Central memory CD8-positive, alpha-beta T cell (primary cell): ENCODE measurements at places on chromosomes 12 and 14.
A peak's percentile ranks its signal among the peaks of the same experiment; 100 is the strongest.

DNA sequence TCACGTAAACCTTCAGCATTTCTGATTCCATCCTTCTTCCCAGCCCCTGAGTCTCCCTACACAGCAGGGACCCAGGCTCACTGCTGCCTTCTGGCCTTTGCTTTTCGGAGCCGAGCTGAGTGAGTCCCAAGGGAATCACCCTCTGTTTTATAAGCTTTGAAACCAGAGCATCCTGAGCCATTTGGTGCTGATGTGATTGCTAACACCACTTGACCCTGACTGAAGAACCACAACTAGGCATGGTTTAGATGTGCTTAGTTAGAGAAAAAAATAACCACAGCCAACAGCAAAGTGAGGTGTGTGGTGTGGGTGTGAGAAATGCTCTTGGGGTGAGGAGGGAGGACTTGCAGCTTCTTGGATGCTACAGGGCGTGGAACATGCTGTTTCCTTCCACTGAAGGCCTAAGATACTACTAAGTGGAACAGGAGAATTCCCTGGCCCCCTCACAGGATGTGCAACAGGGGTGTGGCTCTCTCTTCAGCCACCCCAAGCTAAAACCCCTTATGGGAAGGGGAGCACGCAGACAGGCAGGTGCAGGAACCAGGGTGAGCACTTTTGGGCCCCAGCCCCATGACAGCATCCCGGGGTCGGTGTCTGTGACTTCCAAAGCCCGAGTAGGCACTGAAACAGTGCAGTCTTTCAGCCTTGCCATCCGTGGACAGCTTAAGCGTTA, at the start of gene TC2N:
Gene TC2N (minus strand): TSS at position 221 of the 673 bp plus-strand sequence. CDS start 53,767 bp downstream, outside the sequence.
- peak; percentile 67 for DNase-seq

- no peak for DNase-seq
Observed at GRCh38 chr12:10614056-10614370, 604 bp upstream of the MAGOHB start.

DNA sequence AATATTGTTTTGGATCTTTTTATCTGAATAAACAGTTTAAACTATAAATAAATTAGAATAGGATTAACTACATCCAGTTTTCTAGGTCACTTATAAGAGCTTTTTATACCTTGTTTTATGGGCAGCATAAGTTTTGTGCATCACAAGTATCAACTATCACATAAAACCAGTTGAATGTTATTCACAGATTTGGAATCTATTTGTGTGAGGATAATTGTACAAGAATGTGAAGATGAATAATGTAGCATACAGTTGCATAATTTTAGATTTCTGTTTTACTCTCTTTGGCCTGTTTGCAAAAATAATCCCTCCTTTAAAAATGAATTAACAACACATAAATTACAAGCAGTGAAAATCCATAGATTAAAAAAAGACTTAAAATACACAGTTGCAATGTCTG, 88.8 kb downstream of the SCFD1 start:
- DNase-seq, result no peak

- no peak for DNase-seq
Observed at GRCh38 chr12:118188690-118189371, 52.9 kb downstream of the PEBP1 start.

GRCh38 chr14:33786091-33786825, 164.6 kb downstream of the EGLN3 start:
- no peak for DNase-seq

- no peak for DNase-seq
Observed at GRCh38 chr12:130775953-130776856, 60.1 kb upstream of the RIMBP2 start.

DNA sequence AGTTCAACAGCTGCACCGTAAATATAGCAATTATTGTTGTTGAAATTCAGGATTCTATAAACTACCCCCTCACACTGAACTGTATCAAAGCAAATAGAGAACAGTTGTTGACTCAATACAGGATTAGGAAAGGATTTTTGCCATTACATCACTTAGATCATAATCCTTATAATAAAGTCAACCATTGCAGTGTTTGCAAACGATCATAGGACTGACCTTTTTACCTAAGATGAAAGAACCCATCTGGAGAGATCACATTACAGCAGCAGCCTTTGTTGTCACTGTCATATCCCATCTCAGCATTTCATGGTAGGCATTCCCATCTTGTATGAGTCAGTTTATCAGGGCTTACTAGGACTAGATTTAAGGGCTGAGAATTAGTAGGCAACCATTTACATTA, 96.1 kb downstream of the IPO8 start:
- DNase-seq, result no peak

DNA sequence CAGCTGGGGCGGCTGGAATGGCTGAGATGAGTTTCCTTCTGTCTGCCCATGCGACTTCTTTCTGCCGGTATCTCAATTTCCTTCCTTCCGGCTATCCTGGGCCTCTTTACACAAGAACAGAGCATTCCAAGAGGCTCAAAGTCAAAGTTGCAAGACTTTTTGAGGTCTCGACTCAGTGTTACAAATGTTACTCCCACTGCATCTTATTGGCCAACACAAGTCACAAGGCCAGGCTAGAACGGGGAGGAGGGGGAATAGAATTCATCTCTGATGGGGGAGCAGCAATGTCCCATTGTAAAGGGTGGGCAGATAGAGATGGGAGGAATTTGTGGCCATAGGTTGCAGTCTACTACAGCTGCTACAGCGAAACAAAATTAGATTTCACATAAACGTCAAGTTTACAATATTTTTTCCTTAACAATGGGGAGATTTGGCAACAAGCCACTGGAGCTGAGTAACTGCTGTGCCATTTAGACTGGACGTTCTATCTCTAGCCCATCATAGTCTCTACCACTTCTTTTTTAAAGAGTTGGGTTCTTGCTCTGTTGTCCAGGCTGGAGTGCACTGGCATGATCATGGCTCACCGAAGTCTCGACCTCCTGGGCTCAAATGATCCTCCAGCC, 9.5 kb upstream of the NYNRIN start:
- no peak for DNase-seq

DNA sequence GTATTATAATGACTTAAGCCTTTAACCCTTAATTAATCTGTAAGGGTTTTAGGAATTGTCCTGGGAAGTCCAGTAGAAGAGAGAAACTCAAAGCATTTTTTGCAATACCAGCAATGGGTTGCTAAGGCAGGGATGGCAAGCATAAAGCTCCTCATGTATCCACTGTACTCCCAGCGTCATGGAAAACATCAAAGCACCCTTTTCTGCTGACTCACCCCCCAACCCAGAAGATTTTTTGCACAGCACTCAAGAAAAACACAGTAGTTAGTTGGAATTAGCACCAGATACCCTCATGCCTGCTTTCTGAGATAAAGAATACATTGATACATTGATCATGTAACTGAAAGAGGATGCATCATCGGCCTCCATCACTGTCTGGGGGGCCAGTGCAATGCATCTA, 199.1 kb upstream of the CNOT2 start:
- DNase-seq, result no peak

GRCh38 chr12:45273717-45274271, 57.9 kb downstream of the ANO6 start:
- no peak for DNase-seq

DNA sequence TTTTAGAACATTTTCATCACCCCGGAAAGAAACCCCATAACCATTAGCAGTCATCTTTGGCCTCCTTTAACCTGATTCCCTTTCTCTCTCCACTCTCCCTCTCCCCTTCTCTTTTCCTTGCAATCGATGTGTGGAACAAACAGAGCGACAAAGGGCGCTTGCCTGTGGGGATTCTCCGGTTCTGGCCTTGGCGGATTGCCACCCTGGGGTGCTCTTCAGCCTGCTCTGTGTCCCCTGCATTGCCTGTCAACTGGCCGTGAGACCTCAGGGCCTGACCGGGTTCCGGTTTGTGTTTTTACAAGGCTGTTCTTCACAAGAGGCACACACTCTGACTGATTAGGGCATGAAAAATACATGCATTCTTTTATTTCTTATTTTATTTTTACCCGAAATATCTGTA, 27.8 kb downstream of the LRTM2 start:
- no peak for DNase-seq

- DNase-seq, result no peak
Observed at GRCh38 chr12:14776236-14776961, 26.9 kb downstream of the WBP11 start.

DNA sequence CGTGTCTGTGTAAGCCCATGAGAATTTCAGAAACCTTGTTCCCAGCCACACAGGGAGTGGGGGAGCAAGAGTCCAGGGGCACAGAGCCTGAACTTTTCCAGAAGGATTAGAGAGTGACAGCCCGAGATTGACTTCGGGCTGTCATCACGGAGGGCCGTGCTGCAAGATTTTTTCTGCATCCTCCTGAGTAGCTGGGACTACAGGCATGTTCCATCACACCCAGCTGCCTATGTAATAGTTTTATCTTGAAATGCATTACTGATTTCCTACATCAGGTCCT, 14.4 kb downstream of the EVL start:
- no peak for DNase-seq

- DNase-seq, result no peak
Observed at GRCh38 chr12:109069307-109070271, 17.2 kb downstream of the USP30 start.

GRCh38 chr12:91964501-91964900, 181.1 kb downstream of the BTG1 start:
- no peak for DNase-seq

- DNase-seq, result no peak
Observed at GRCh38 chr12:25276199-25276937, 25.6 kb upstream of the KRAS start.

DNA sequence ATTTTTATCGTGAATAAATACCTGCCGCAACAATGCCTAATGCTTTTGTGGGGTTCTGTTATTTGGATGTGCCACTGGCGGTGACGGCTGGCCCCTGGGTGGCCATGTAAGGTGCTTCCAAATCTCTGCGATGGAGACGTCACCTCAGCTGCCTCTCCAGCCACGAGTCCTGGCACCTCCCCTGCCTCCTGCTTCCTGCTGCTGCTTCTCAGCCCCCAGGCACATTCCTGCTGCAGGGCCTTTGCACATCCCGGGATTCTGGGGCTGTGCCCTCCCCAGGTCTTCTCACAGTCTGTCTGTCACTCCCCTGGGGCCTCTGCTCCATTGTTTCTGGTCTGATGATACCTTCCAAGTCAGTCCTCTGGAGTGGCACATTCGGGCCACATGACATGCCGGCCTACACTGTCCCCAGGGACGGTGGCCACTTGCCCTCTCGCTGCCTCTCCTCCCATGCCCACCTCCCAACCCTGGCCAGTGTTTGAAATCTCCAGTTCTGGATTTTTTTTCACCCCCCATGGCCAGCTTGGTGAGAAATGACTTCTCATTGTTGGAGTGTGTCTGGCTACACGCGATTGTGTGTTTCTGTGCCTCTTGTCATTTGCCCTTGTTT, 151.8 kb downstream of the KIF26A start:
- no peak for DNase-seq

- no peak for DNase-seq
Observed at GRCh38 chr12:90546511-90546910, 408.5 kb downstream of the CCER1 start.

DNA sequence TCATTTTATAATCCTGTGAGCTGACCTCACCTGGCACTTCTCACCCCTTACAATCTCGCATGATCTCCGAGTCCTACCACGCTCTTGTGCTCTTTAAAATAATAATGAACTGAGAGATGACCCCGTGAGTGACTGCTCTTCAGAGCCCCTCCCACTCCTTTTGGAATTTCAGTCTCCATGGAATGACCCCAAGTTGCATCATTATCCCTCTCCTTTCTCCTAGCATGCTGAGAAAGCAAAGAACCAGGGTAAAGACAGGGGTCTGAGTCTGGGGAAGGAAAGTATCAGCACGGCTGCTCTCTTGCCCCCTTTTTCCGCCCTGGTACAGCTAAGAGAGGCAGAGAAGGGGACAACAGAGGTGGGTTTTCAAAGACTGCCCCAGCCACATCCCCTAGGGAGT, 178.3 kb upstream of the PLEKHA5 start:
- DNase-seq, result no peak

GRCh38 chr14:100774164-100774537, 47.5 kb downstream of the DLK1 start:
- DNase-seq, result no peak

DNA sequence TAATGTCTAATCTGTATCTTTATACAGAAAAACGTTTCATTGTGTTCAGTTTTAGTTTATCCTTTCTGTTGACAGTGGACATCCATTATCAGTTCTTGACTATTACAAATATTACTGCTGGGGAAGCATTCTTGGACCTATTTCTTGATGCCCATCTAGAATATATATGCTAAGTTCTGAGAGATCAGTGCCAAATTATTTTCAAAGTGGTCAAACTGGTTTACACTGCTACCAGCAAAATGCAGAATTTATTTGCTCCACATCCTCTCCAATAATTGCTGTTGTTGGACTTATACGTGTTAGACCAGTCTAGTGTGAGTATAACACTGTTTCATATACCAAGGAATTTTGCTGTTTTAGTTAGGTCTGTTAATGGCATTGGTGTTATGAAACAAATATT, 85.5 kb upstream of the TRAF3 start:
- DNase-seq, result no peak

DNA sequence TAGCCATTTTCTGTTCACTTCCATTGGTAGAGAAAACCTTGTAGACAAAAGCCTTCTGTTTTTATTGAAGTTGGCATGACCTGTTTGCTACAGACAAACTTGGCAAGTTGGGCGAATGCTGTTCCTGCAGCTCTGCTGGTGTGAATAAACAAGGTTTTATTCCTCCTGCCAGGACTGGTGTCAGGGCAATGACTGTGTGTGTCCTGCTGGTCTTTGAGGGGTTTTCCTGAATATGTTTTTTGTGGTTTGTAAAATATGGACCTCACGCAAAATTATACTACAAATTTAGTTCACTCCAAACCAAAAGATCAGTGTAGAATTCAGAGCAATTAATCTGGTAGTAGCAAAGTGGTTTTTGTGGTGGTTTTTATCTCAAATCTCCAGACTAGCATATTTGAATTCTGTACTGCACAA, 140.8 kb downstream of the ERC1 start:
- DNase-seq, result no peak

DNA sequence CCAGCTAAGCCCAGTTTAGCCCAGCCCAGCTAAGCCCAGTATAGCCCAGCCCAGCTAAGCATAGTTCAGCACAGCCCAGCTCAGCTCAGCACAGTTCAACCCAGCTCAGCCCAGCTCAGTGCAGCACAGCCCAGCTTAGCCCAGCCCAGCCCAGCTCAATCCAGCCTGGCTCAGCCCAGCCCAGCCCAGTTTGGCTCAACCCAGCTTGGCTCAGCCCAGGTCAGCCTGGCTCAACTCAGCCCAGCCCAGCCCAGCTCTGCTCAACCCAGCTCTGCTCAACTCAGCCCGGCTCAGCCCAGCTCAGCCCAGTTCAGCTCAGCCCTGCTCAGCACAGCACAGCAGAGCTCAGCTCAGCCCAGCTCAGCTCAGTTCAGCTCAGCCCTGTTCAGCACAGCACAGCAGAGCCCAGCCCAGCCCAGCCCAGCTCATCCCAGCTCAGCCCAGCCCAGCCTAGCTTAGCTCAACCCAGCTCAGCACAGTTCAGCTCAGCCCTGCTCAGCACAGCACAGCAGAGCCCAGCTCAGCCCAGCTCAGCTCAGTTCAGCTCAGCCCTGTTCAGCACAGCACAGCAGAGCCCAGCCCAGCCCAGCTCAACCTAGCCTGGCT, 330.9 kb downstream of the TMEM121 start:
- peak; percentile 23 for DNase-seq
